ENCODE measurements at places on chromosomes 7 and 10.

- DNase-seq, result no peak
These were observed 433.7 kb upstream of the TPK1 start for GRCh38 chr7:145269418-145270161.

DNA sequence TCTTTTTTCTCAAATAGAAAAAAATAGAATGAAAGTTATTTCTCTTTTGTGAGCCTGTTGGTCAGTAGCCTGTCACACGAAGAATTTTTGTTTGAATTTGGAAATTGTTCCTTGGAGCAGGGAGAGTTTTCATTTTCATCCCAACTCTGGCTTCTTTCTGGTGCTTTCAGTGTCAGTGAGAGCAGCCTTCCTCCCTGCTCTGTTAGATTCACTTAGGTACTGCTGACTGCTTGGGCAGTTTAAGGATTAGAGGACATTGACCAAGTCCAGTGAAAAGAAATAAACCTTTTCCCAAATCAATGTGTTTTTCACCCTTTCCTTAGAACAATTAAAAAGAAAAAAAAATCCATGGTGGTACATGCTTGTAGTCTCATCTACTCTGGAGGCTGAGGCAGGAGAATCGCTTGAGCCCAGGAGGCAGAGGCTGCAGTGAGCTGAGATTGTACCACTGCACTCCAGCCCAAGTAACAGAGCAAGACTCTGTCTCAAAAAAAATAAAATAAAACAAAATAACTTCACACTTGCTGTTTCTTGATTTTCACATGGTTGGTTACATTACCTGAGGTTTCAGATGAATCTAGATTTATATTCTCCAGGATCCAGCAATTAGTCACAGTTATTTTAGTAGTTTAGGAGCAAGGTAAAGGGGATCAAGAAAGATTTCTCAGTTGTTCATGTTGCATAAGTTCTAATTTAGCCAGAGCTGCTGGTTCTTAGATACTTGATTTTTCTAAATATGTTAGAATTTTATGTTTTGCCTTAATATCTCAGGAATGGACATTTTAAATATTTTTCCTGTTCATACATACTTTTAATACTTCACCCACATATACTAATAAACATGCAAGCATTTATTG is 63.1 kb downstream of the ZNRF2 start:
- no peak for DNase-seq

DNA sequence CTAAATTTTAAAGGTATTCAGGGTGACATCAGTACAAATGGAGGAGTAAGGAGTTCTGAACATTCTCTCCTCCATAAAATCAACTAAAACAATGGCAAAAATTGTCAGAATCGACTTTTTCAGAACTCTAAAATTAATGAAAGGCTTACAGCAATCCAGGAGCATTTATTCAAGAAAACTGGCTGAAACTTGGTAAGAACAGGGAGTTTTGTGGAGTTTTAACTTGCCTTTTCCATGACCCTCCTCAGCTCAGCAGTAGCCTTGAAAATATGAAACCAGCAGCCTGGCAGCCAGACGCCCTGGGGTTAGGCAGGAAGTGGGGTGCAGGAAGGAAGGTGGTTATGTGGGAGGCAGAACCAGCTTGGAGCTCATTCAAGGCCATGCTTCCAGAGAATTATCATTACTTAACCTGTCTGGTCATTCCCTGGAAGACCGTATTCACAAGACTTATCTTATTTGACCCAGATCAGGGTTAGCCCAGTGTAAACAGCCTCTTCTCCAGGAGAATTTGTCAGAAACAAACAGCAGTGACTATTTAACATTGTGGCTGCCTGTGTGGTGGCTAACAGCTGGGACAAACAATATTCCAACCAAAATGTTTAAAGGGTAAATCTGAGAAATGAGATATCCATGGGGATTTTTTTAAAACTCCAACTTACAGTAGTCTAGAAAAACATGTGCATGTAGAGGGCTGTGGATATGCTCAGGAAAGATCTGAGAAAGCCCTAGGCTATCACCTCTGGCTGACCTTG is 75.7 kb upstream of the MACROH2A2 start:
- DNase-seq, result no peak

- DNase-seq, result no peak
These were observed 100.7 kb downstream of the ZMYND11 start for GRCh38 chr10:235915-236314.

GRCh38 chr10:78283069-78283682 is 249.5 kb downstream of the RPS24 start:
- DNase-seq, result no peak

DNA sequence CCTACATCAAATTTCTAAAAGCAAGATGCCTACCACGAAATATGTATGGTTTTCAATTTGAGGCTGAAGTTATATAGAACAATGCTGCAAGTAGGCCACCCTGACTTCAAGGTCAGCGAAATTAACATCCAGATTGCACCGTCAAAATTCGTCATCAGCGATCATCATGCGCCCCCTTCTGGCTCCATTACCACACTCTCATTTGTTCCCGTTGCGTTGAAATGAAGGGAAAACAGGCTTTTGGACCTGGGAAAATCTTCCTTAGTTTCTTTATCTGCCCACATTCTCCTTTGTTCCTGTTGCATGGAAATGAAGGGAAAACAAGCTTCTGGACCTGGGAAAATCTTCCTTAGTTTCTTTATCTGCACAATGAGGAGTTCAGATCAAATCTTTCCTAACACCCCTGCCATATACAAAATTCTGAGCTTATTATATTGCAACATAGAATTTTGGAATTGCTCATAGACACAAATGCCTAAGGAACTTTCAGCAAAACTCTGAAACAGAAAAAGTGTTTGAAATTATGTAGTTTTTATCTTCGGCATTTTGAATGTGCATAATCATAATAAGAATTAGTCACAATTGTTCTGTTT is 98.2 kb upstream of the PRKCQ start:
- peak; percentile 20 for DNase-seq

GRCh38 chr7:132206594-132206993 is 369.7 kb downstream of the PLXNA4 start:
- no peak for DNase-seq

- DNase-seq, result no peak
These were observed 18.0 kb downstream of the TMEM106B start for GRCh38 chr7:12229046-12229445.

- no peak for DNase-seq
These were observed 102.6 kb upstream of the NRBF2 start for GRCh38 chr10:63030536-63030935.

GRCh38 chr7:155858521-155859061 is 46.3 kb upstream of the SHH start:
- no peak for DNase-seq

DNA sequence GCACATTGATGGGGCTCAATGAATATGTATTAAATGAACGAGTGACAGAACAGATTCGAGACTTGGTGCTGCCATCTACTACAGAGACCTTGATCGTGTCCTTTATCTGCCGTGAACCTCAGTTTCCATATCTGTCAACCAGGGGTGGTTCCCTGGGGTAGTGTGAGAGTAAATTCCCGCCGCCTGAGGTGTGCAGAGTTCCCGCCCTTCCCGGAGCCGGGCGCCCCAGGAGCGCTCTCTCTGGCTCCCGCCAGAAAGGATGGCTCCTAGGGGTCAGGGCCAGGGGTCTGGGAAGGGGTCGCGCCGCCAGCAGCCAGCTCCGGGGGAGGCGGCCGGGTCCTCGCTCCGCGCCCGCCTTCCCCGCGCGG is 333 bp upstream of the PLCE1 start:
- DNase-seq, result no peak

- no peak for DNase-seq
These were observed 89.5 kb downstream of the ALOX5 start for GRCh38 chr10:45463244-45464116.

GRCh38 chr7:18408461-18408860 is 87.1 kb upstream of the HDAC9 start:
- no peak for DNase-seq

DNA sequence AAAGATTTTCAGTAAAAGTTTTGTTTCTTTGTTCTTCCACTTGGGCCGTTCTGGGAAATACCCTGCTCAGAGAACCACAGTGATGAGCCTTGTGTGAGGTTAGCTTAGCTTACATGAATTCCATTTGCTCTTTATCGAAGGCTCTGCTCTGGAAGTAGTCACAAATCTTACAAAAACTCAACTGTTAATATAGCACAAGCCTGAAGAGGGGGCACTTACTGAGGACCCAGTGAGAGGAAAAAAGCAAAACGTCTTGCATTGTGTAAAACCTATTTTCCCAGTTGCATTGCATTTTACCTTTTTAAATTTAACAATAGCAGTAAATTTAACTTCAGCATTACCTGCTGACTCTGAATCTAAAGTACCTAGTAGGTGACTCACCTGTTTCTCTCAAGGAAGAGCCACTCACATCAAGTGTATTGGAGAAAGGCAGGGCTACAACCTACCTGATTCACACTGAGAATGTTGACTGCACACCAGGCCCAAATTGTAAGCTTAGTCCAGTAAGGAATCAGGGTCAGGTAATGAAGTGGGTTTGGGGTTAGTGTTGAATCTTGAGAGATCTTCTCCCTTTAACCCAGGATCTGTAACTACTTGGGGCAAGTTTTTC is 42.3 kb downstream of the PPP1R17 start:
- no peak for DNase-seq

DNA sequence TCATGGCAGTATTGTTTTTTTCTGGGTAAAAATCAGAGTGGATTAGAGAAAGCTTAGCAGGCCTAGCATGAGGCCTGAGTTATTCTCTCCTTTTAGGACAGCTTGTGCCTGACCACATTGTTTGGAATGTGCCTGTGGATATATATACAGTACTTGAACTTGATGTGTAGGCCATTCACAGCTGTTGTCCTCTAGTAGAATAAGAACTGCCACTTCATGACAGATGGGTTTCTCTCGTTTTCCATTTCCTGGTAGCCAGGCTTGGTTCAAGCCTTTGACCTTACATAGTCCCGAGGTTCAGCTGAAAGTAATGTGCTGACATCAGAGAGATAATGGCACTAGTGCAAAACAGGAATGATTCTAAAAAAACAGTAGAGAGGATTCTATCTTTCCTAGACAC is 473.9 kb downstream of the AUTS2 start:
- DNase-seq, result no peak

DNA sequence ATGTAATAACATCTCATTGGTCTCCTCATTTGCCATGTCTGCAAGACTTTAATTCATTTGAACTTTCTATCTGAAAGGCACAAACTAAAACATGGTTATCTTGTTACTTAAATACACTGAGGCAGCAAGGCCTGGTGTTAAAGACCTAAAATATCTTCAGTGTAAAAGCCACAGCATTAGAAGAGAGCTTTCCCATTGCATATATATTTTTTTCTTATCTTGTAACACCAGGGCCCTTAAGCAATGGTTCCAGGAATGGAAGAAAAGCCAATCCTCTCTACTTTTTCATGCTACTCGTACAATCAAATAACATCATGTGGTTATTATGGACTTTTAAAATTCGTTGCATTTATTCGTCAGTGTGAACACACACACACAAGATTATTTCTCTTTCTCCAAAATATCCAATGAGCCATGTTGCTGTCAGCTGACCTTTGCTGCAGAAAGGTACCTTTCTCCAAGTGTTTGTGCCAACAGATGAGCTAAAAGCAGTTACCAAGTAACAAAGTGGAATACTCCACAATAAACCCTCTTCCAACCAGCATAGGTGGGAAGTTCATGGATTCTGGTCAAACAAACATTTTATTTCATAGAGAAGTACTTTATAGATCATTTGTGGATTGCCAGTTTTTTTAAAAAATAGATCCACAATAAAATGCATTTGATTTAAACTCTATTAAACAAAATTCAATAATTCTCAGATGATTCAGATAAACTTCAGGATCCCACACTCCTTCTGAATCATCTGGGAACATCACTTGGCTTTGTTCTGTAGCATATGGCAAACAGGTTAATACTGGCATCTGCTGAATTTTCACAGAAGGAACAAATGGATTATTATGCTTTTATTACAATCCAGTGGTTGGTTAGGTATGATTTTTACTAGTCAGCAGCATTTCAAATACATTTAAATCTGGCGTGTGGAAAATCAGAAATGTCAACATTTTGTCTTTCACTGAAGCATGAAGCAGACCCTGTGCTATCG is 63.3 kb upstream of the AGBL3 start:
- no peak for DNase-seq

- DNase-seq, result no peak
These were observed 65.8 kb downstream of the MINDY4 start for GRCh38 chr7:30836991-30837390.

DNA sequence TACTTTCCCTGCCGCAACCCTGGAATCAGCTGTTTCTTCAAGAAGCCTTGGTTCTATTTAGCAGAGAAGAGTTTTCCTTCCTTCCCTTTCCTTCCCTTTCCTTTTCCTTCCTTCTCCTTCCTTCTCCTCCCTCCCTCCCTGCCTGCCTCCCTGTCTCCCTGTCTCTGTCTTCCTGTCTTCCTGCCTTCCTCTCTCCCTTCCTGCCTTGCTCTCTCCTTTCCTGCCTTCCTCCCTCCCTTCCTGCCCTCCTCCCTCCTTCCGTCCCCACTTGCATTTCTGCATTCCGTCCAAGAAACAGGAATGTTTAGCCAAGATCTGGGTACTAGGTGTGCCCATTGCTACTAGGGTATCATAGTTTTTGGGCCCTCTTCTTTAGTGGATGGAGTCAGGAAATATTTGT is 21.9 kb downstream of the SND1 start:
- DNase-seq, result no peak

DNA sequence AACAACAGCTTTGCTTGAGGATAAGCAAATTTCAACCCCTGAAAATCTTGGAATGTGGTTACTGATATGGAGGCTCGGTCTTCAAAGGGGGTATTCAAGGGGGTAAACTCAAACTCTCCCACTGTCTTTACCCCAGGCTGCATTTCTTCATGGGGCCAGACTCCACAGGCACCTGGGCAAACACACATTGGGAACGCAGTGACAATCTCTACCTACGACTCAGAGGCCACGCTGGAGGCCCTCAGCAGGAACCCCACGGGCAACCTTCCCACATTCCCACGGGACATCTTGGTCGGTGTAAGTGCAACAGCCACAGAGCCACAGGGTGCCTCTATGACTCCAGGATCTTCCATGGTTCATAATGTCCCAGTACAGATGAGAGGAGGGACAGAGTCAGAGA is 2.2 kb upstream of the INSIG1 start:
- no peak for DNase-seq

DNA sequence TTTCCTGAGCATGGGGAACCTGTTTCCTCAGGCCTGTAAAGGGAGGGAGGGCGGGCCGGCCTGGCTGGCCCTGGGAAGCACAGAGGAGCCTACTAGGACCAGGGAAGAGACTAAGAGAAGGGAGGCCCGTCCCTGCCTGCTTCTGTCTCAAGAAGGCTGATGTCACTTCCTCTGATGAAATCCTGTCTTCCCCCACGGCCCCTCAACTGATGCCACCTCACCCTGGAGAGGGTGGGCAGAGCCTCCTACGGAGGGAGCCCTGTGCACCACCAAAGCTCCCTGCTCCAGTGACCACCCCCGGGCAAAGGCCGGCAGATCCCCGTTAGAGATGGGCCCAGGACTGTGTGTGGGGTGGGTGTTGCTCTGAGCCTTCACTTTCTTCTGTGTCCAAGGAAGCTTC is 1.0 kb upstream of the PILRA start:
- no peak for DNase-seq

DNA sequence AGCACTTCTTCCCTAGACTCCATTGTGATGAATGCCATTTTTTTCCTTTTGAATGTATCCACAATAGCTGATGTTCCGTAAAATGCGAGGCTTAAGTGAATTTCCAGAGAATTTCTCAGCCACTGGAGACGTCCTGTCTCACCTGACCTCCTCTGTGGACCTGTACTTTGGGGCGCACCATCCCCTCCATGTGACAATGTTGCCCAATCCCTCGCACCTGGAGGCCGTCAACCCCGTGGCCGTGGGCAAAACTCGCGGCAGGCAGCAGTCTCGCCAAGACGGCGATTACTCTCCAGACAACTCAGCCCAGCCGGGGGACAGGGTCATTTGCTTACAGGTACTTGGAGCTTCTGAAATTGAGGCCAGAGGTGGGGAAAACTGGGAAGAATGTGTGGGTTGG is 20.2 kb downstream of the DHTKD1 start:
- no peak for DNase-seq
